HTR-8/SVneo (cell line): ENCODE measurements at places on chromosomes 11 and 22.

DNA sequence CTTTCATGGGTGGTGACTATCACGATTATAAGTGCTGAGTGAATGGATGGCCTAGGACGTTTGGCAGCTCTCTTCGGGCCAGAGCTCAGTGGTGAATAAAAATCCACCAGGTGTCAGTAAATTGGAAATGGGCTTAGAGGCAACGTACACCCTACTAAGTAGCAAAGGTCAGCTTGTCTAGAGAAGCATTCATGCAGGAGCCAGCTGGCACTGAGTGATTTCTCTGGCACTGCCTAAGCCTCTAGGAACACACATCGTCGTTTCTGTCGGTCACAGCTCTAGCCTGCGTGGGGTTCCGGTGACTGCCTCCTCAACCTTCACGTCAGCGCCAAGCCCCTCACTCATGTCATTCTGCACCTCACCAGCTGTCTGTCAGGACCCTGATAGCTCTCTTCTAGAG is 192.4 kb upstream of the NTM start:
- no peak for DNase-seq

DNA sequence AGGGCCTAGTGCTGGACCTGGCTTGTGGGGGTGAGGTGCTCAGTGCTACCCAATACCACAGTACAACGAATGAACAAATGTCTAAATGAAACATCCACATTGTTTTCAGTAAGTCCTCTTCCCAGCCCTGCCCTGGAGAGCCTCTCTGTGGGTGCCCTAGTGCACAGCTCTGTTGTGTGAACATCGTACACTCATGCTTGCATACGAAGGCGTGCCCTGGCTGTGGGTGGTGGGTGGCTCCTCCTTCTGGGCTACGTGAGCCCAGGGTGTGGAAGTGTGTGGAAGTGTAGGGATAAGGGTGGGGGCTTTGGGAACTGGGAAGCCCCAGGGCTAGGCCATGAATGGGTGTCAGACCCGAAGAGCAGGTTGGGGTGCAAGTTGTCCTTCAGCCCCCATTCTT is 592 bp upstream of the NLRX1 start:
- no peak for DNase-seq

DNA sequence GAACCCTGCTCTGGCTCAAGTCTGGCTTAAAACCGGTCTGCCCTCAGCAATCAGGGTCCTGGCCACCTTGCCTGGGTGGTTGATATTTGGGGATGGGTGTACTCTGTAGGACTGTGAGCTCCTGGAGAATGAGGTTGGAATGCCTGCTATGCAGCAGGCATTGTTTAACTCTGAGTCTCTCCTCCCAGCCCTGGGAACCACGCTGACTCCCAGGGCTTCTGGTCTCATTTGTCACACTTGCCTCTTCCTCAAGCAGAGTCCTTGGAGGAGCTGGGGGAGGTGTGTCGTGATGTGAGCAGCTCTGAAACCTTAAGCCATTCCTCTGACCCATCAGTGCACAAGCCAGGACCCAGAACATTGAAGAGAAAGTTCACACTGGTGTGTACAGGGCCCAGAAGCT is 340.1 kb downstream of the MN1 start:
- DNase-seq: peak; percentile 67

- DNase-seq: no peak
Measured at GRCh38 chr11:86810288-86810687, 9.9 kb downstream of the PRSS23 start.

DNA sequence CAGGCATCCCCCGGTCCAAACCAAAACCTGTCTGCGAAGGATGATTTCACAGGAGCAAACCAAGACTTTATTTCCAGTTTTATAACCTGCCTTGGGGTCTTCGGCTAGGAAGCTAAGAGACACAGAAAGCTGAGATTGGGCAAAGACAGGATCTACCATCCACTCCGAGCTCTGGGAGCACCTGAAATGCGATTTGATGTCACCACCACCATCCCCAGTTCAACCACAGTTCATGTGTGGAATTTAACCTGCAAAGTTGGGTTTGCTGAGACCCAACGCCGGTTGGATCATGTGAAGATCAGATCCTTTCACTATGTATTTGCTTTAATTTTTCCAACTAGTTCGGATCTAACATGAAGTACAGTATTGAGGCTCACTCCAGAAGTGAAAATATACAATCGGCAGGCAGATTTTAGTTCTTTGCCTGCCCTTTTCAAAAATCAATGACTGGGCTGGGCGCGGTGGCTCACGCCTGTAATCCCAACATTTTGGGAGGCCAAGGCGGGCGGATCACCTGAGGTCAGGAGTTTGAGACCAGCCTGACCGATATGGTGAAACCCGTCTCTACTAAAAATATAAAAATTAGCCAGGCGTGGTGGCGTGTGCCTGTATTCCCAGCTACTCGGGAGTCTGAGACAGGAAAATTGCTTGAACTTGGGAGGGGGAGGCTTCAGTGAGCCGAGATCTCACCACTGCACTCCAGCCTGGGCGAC is 1.4 kb upstream of the C11orf24 start:
- DNase-seq: no peak

DNA sequence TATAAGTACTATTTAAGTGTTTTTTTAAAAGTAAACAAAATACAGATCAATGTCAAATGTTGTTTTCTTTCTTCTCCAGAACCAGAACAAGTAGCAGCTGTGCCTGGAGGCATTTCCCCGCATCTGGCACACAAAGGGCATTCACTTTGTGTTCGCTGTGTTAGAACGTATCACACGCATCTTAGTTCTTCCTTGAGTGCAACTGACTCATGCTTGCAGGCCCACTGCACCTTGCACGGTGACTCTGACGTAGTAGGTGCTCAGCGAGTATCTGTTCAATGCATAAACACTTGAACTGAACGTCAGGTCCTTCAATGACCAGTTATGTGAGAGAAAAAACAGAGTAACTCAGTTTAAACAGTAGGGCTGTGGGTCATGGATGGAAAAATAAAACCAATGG is 3.5 kb downstream of the IFT27 start:
- no peak for DNase-seq
